ENCODE measurements at places on chromosomes 12 and 14.
A peak's percentile ranks its signal among the peaks of the same experiment; 100 is the strongest.

DNA sequence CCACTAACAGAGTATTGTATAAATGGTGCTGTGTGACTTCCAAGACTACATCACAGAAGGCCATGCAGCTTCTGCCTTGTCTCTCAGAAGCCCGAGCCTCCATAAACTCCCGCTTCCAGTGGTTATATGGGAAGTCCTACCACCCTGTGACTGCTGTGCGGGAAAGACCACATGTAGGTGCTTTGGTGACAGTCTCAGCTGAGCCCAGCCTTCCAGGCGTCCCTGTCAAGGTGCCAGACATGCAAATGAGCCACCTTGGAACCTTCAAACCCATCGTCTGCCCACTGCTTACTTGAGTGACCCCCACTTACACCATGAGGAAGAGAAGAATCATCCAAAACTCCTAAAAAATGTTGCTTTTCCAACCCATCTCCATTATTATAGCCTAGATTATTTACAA, 123.0 kb downstream of the SLC38A1 start:
- DNase-seq = no peak

GRCh38 chr12:66516133-66516532, 162.7 kb downstream of the GRIP1 start:
- DNase-seq = peak; percentile 3

- DNase-seq = no peak
Observed at GRCh38 chr12:131882804-131883520, 11.5 kb upstream of the ULK1 start.

DNA sequence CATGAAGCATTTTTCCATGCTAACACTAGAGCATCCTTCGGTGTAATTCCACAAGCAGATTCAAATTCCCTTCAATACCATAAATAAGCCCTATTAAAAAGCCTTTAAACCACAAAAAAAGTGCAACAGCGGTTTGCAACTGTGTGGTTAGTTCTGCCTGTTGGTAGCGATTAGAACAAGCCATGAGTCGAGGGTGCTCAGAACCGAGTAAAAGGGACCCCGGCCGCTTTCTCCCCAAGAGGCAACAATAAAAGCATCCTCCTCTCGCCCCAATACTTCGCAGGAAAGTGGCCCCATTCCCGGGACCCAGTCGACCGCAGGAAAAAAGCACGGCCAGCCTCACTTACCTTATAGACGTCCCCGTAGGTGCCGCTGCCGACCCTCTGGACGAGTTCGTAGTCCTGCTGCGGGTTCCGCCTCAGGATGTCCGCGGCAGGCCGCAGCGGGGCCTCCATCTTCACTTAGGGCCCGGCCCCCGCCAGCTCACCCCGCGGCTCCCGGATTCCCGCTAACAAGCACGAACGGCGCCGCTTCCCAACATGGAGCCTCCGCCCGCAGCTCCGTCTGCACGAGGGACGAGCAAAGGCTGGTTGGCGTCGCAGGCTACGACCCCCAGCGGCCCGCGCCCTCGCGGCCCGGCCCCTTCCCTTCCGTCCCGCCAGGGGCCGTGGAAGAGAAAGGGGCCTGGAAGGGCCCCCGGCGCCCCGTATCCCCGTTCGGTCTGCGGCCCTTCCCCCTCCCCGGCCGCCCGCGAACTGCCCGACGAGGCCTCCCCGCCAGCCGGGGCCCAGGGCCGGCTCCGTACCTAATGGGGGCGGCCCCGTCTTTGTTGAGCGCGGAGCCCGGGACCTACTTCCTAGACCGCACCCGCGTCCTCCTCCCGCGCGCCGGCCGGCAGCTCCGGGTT, 521 bp downstream of the MAP4K5 start:
- no peak for DNase-seq

- DNase-seq = no peak
Observed at GRCh38 chr12:131130311-131130911, 176.7 kb downstream of the ADGRD1 start.

DNA sequence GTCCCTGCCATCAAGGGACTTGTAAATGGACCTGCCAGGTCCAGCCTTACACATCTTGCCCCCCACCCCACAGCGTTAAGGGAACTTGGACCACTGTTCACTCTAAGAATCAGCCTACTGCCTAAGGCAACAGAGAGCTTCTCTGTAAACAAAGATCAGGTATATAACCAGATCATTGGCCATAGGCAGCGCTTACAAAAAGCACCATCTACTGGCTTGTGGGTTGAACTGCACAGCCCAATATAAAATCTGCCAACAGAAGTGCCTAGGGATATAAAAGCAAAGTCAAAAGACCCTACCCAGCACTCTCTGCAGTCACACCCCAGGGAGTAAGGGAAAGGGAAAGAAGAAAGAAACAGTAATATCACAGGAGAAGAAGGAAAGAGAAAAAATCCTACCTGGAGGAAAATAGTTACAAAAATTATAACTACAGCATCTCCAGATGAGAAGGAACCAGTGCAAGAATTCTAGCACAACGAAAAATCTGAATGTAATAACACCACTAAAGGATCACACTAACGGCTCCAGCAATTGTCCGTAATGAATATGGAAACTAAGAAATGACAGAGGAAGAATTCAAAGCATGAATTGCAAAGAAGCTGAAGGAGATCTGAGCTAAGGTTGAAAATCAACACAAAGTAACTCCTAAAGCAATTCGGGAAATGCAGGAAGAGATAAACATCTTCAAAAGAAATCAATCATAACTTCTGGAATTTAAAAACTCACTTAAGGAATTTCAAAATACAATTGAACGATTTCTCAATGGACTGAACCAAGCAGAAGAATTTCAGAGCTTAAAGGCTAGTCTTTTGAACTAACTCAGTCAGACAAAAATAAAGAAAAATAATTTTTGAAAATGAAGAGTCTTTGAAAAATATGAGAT, 95.2 kb upstream of the PCED1B start:
- DNase-seq = peak; percentile 80

- no peak for DNase-seq
Observed at GRCh38 chr14:55000381-55000780, 26.5 kb downstream of the WDHD1 start.

- DNase-seq = peak; percentile 53
Observed at GRCh38 chr12:58443273-58443980, 476.9 kb downstream of the LRIG3 start.

DNA sequence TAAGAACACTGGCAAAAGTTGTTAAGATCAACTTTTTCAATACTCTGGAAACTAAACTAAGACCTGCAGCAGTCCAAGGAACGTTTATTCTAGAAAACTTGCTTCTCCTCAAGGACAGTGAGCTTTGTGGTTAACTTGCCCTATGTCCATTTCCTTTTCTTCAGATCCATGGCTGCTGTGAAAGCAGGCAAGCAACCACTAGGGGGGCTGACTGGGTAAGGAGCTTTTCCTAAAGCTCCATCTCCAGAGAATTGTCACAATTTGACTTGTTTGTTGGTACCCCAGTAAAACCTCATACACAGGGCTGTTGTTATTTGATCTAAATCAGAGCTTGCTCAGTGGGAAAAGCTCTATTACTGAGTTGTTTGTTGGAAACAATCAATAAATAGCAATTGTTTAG, 10.1 kb upstream of the RPL10L start:
- peak; percentile 0 for DNase-seq

- DNase-seq = no peak
Observed at GRCh38 chr14:36805131-36805559, 143.5 kb downstream of the PAX9 start.

GRCh38 chr14:76782885-76783566, 21.8 kb downstream of the VASH1 start:
- DNase-seq = no peak

- no peak for DNase-seq
Observed at GRCh38 chr12:115835445-115835844, 442.0 kb downstream of the MED13L start.

DNA sequence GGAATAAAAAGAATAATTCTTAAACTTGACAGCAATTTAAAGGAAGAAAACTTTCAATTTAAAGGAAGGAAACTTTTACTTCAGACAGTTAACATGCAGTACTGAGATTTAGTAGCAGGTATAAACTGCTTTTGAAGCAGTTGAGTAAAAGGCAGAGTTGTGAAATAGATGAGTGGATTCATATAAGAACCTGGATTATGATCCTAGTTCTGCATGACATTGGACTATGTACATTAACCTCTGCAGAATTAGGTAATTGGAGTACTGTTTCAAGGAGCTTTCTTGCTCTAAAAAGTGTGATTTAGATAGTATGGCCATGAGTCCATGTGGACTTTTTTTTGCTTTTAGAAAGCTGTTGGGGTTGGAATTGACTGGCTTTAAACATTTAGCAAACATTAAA, 29.7 kb downstream of the ATP2A2 start:
- DNase-seq = no peak

GRCh38 chr14:92515546-92516343, 2.2 kb downstream of the RIN3 start:
- no peak for DNase-seq

GRCh38 chr12:1939331-1939730, 20.9 kb upstream of the CACNA2D4 start:
- no peak for DNase-seq

GRCh38 chr12:78062786-78063185, 232.1 kb downstream of the NAV3 start:
- DNase-seq = peak; percentile 32

DNA sequence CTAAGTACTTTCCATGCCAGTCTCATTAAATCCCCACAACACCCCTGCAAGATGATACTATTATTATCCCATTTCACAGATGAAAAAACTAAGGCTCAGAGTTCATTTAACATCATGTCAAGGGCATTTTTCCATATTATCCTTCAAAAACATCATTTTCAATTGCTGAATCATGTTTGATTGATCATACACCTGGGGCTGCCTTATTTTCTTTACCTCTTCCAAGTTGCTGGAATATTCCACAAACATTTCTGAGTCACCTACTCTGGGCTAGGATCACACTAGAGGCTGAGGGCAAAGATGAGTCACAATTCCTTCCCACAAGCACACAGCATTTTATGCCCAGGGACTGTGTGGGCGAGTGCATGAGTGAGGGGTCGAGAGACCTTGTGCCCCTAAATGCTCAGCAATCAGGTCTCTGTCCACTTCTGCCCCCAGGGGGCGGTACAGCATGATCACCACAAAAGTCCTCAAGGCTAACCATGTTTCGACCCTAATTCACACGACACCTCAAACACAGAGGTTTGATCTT, 14.1 kb upstream of the TMEM119 start:
- DNase-seq = peak; percentile 73

DNA sequence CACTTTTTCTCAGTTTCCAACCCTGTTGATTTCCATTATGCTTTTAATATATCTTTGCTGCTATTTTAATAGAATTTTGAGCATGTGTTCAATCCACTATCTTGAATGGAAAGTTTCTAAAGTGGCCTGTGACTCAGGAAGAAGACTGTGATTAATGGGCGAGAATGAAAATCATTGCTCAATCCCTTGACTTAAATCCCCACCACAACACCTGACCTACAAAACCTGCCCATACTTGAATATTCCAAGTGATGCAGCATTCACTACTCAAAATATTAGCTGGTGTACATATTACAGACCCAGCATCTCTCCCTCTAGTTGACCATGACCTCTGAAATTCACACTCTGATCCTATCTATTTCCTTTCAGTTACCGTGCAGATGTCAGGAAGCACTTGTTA, 1.3 kb upstream of the OAS3 start:
- no peak for DNase-seq

GRCh38 chr12:49146406-49146805, 15.2 kb upstream of the TUBA1B start:
- no peak for DNase-seq

DNA sequence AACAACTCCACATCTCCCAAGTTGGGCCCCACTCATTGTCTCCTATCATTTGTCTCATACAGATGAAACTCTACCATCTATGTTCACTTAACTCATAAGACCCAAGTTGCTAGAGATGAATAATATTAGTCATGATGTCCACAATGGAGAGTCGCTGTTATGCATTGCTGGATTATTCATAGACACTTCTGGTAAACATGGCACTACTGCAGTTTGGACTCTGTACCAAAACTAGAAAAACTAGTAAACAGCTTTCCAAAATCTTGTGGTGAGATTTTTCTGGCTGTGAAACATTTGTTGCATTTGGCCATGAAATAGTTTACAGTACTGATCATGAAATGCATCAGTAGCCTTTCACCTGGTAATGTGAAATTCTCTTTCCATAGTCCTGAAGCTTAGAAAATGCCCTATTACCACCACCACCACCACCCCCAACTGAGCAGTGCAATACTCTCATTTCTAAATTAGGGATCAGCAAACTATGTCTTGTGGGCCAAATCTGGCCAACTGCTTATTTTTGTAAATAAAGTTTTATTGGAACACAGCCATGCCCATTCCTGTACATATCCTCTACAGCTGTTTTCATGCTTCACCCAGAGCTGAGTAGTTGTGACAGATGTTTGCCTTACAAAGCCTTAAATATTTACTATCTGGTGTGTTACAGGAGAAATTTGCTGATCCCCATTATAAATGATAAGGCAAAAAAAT, 236.5 kb downstream of the DPF3 start:
- DNase-seq = no peak

- DNase-seq = no peak
Observed at GRCh38 chr12:89721291-89721987, 12.8 kb upstream of the ATP2B1 start.

GRCh38 chr12:16076557-16076956, 165.4 kb downstream of the DERA start:
- DNase-seq = peak; percentile 4

GRCh38 chr14:22544406-22544805, 44.6 kb downstream of the DAD1 start:
- DNase-seq = no peak

- no peak for DNase-seq
Observed at GRCh38 chr12:4472046-4472445, 26.4 kb upstream of the FGF6 start.

DNA sequence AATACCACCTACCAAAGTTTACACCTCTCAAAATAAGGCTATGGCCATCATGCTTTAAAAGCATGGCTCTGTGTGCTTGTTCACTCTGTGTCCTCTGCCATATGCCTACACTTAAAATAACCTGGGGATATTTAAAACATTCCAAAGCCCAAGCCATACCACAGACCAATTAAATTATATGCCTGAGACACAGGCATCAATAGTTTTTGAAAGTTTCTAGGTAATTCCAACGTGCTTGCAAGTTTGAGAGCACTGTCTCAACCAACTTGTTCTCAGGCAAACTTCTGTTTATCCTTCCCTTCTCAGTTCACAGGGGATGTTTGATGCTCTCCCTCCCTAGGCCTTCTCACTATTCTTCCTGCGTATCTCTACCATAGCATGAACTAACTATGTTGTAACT, 3.4 kb upstream of the FRMD6 start:
- no peak for DNase-seq

DNA sequence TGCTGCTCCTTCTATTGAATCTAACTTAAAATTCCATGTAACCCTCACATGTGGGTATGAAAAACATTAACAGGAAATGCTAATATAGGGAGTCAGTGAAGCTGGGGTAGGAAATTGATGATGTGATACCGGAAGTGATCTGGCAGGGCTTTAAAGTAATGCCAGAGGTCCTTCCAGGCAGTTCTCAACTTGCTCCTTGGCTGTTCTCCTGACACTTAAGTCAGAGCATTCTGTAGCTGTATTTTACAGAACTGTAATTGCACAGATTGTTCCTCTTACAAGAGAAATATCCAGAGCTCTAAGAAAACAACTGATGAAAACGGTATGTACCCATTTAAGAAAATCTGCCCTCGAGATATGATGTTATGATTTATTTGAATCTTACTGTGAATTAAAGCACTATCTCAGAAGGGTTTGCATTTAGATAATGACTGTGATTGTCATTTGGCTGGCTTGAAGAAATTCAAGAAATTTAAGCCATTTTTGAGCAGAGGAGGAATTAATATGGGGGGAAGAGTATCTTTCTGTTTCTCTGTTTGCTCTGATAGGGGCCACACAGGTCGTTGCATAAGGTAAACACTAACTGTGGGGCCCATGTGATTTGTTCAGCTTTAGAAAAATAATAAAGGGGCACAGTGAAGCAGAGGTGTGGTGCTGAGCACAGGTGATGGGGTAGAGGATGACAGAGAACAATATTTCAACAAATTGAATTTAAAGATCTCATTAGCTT, 88.4 kb downstream of the BBS10 start:
- peak; percentile 68 for DNase-seq
